ENCODE measurements at places on chromosomes 3 and 15.

- DNase-seq: no peak
Observed at GRCh38 chr3:107994956-107995715, 95.7 kb downstream of the CD47 start.

DNA sequence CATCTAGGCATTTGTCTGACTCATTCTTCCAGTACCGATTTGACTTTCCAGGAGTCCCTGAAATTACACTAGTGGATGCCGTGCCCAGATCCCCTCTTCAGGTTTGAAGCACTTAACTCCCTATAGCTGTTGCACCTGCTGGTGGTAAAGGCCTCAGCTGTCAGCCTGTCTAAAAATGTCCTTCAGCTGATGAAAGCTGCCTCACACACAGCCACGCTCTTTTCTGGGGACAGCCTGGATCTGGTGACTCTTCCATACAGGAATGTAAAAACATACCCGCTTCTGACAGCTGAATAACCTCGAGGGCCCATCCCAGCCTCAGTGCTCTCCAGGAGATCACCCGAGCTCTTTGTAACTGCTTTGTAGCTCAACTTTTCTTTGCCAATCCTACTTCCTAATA, 534.1 kb upstream of the GRM7 start:
- no peak for DNase-seq

DNA sequence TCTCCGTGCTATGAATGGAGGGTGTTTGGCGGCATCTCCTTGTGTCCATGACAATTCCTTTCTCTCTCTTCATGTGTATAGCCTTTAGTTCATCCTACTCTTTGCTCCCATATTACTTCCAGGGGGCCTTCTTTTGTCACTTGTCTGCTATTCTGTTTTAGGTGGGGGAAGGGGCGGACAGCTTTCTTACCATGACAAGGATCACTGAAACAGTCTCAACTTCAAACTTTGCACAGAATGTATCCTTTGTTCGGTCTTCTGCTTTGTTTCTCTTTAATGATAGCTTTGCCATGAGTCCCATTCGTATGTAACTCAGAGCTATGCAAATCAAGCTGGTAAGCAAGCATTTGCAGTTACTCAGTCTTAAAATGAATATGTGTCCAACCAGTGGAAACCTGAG, 294.2 kb downstream of the TIGIT start:
- no peak for DNase-seq

- no peak for DNase-seq
Observed at GRCh38 chr3:115960799-115961198, 337.5 kb downstream of the GAP43 start.

DNA sequence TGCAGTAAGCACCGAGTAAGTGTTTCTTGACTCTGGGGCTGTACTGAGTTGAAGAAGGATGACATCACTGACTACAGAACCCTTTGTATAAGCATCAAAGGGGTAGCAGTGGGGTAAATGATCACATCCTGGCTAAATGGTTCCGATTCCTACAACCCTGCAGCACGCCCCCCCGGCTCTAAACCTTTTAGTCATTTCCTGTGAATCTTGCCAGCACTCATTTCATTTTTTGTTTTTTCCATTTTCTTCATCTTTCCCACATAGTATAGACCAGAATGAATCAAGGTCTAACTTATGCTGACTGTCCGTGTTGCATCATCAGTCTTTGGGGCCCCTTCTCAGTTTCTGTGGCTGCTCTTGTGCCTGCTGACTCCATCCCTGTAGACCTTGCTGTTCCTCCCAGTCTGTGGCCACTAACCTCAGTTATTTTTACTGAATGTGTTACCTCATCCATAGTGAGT, 383.1 kb upstream of the TPRG1 start:
- peak; percentile 62 for DNase-seq

- no peak for DNase-seq
Observed at GRCh38 chr3:194148383-194148782, 12.4 kb downstream of the HES1 start.

- no peak for DNase-seq
Observed at GRCh38 chr3:131988209-131988608, 46.6 kb downstream of the CPNE4 start.

DNA sequence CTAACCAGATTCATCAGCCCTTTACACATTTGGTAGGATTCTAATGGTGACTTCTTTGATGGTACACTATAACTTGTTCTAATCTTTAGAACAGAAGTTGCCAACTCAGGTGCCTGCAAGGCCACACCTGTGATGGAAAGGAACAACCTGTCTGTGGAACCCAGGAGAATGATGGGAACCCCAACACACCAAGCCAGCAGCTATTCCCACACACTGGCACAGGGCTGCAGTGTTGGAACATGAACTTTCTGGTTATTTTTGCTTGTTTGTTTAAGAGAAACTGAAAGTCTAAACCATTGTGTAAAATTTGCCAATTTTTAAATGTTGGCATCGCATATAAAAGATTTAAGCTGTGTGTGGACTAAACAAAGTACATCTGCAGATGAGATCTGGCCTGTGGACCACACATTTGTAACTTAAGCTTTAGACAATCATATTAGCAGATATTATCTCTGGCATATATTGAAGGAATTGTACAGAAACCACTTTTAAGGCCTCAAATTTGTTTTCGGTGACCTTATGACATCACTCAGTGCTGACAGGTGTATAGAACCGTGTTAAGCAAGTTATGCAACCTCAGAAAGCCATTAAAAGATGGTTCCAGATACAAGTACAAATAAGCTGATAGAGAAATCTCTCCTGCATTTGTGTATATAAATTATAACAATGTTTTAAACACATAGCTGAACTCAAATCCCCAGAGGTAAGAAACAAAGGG, 242.9 kb downstream of the SLC9A9 start:
- no peak for DNase-seq

GRCh38 chr15:93076875-93077274, 12.1 kb downstream of the RGMA start:
- no peak for DNase-seq

DNA sequence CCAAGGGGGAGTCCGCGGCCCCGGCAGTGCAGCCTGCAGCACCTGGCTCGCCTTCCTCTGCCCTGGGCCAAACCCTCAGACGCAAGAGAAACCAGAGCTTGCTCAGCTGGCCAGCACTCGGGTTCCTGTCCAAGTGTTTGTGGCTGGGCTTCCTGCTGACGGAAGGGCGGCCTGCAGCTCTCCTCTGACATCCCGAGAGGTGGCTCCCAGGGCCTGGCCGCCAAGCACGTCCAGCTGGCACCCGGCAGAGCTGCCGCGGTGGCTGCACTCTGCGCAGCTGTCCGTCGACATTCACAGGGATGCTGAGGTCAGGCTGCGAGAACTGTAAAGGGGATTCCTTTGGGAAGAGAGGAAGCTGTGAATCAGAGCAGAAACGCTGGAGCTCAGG, 85.6 kb downstream of the CPN2 start:
- DNase-seq: no peak

GRCh38 chr3:146899171-146899570, 294.0 kb upstream of the PLSCR5 start:
- DNase-seq: no peak

Measured in activated T-cell treated with anti-CD3 and anti-CD28 coated beads for 48 hours (primary cell).